ENCODE measurements at places on chromosomes 11 and 22.
A peak's percentile ranks its signal among the peaks of the same experiment; 100 is the strongest.

DNA sequence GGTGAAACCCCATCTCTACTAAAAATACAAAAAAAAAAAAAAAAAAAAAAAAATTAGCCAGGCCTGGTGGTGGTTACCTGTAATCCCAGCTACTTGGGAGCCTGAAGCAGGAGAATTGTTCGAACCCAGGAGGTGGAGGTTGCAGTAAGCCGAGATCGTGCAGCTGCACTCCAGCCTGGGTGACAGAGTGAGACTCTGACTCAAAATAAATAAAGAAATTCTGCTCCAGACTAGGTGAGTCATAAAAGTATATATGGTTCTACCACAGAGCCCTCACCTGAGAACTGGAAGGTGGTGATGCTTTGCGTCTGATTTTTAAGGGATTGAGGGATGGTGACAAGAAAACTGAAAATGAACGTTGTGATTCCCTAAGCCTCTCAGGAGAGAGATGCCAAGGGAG, 58.4 kb downstream of the NTM start:
- H3K27ac ChIP-seq = no peak overlapping the region
- no peaks in the 10 kb centered on the region for H3K36me3 ChIP-seq
- DNase-seq = no peak
- H3K4me1 ChIP-seq = no peaks in the 10 kb centered on the region
- H3K27me3 ChIP-seq = no peaks in the 10 kb centered on the region

- peaks cover 5% of the 10 kb centered on the region for H3K27me3 ChIP-seq
- H3K4me3 ChIP-seq = no peak overlapping the region
- H3K4me1 ChIP-seq = no peaks in the 10 kb centered on the region
- DNase-seq = no peak
- no peaks in the 10 kb centered on the region for H3K36me3 ChIP-seq
Measured at GRCh38 chr22:30040499-30041260, 39.6 kb upstream of the HORMAD2 start.

- H3K4me1 ChIP-seq = no peaks in the 10 kb centered on the region
- DNase-seq = no peak
- H3K4me3 ChIP-seq = no peak overlapping the region
- H3K27ac ChIP-seq = no peak overlapping the region
- no peaks in the 10 kb centered on the region for H3K36me3 ChIP-seq
Measured at GRCh38 chr22:28925916-28926315, 42.5 kb downstream of the ZNRF3 start.

DNA sequence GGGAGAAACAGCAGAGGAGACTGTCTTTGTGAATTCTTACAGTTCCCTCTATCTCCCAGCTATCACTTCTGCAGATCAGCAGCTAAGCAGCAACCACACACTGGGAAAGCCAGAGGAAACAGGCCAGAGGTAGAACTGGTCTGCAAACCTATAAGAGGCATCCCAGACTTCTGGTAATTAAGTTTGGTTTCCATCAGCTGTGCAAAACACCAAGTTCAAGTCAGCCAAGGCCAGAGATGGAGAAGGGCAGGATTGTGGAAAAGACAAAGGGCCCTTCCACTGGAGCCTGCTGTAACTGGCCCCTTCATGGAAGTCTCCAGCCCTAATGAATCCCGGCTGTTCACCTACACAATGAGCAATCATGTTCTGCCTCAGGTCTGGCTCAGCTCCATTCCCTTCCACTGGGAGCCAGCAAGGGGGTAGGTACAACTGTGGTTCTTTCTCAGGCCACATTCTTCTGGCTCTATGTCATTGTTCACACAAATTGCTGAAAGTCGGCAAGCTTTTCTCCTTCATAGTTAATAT, 4.6 kb upstream of the PAMR1 start:
- H3K36me3 ChIP-seq = no peaks in the 10 kb centered on the region
- peaks cover 8% of the 10 kb centered on the region for H3K27me3 ChIP-seq
- no peak for DNase-seq
- H3K27ac ChIP-seq = no peak overlapping the region
- H3K4me3 ChIP-seq = no peak overlapping the region
- no peaks in the 10 kb centered on the region for H3K4me1 ChIP-seq

GRCh38 chr22:39259666-39260065, 14.9 kb upstream of the PDGFB start:
- peaks cover 7% of the 10 kb centered on the region for H3K4me1 ChIP-seq
- H3K4me3 ChIP-seq = no peak overlapping the region
- no peaks in the 10 kb centered on the region for H3K36me3 ChIP-seq
- no peak overlapping the region for H3K27ac ChIP-seq

- H3K27ac ChIP-seq = no peak overlapping the region
- no peak for DNase-seq
- H3K27me3 ChIP-seq = no peaks in the 10 kb centered on the region
- no peaks in the 10 kb centered on the region for H3K4me1 ChIP-seq
- H3K36me3 ChIP-seq = no peaks in the 10 kb centered on the region
Measured at GRCh38 chr11:70064008-70064725, 13.9 kb upstream of the ANO1 start.

DNA sequence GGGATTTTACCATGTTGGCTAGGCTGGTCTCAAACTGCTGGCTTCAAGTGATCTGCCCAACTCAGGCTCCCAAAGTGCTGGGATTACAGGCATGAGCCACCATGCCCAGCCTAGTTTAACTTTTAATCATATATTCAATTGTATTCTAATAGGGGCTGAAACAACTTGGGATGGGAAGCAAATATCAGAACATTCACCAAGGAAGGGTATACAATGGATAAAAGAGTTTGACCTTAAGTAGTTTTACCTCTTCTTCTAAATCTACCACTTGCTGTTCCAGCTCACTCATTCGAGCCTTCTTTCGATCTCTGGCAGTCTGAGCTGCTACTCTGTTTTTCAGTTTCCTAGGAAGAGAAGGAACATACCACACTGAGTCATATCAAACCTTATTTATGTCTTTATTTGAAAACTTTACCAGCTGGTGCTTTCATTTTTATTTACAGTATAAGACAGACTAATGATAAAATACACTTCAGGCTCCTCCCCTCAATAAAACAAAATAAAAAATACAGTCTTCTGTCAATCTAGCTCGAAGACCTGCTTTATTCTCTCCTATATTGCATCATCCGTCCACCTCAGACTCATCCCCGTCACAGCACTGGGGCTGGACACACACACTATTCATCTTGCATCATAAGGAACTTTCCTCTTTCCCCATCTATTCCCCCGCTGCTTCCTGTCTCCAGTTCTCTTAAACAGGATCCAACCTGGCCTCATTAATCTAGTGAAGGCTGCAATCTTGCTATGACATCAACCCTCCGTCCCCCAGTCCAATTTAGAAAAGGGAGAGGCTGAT, 1.4 kb downstream of the XBP1 start:
- peaks cover 34% of the 10 kb centered on the region for H3K36me3 ChIP-seq
- peak overlapping the region; percentile 100 for H3K27ac ChIP-seq
- no peak for DNase-seq
- H3K4me1 ChIP-seq = peaks cover 54% of the 10 kb centered on the region

- H3K27me3 ChIP-seq = no peaks in the 10 kb centered on the region
- H3K4me3 ChIP-seq = no peak overlapping the region
- H3K36me3 ChIP-seq = no peaks in the 10 kb centered on the region
- H3K4me1 ChIP-seq = no peaks in the 10 kb centered on the region
- no peak for DNase-seq
Measured at GRCh38 chr22:43446916-43447315, 35.1 kb downstream of the MPPED1 start.

- no peaks in the 10 kb centered on the region for H3K27me3 ChIP-seq
- DNase-seq = no peak
- no peaks in the 10 kb centered on the region for H3K4me1 ChIP-seq
- no peak overlapping the region for H3K27ac ChIP-seq
- H3K4me3 ChIP-seq = no peak overlapping the region
Measured at GRCh38 chr11:45042560-45042959, 91.9 kb upstream of the TP53I11 start.

GRCh38 chr11:128660947-128661346, 32.9 kb upstream of the FLI1 start:
- H3K4me1 ChIP-seq = no peaks in the 10 kb centered on the region
- DNase-seq = no peak
- no peak overlapping the region for H3K27ac ChIP-seq

- peaks cover 28% of the 10 kb centered on the region for H3K27me3 ChIP-seq
- no peak overlapping the region for H3K4me3 ChIP-seq
- peaks cover 9% of the 10 kb centered on the region for H3K4me1 ChIP-seq
Measured at GRCh38 chr11:12005476-12005875, 3.0 kb downstream of the DKK3 start.

DNA sequence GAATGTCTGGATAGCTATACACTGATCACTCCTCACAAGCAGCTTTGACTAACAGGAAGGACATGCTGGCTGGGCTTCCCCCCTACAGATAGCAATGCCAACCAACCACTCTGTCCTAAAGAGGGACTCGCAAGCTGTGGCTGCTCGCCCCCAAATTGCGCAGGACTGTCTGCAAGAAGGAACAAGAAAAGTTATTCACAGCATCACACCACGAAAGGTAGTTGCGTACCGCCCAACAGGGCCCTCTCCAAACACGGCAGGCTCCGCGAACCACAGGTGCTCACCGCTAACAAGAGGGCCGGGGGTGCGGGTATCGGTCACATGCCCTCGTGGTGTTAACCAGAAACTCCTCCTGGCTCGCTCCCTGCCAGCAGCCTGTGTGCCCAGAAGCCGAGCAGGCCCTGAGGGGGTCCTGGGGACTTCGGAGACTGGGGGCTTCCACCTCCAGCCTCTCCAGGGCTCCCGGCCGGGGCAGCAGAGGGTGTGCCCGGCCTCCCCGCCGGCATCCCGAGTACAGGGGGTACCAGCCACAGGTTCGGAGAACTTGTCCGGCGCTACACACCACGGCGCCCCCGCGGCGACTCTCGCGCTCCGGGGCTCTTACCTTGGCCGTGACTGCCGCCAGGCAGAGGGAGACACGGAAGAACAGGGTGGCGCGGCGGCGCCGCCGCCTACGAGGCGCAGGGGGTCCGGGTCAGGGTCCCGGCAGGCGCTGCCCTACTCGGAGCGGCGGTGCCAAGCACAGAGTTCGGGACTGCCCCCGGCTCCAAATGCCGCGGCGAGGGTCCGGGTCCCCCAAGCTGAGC, 682 bp downstream of the LARGE1 start:
- no peak overlapping the region for H3K4me3 ChIP-seq
- H3K27me3 ChIP-seq = peaks cover 6% of the 10 kb centered on the region
- DNase-seq = no peak
- no peak overlapping the region for H3K27ac ChIP-seq

DNA sequence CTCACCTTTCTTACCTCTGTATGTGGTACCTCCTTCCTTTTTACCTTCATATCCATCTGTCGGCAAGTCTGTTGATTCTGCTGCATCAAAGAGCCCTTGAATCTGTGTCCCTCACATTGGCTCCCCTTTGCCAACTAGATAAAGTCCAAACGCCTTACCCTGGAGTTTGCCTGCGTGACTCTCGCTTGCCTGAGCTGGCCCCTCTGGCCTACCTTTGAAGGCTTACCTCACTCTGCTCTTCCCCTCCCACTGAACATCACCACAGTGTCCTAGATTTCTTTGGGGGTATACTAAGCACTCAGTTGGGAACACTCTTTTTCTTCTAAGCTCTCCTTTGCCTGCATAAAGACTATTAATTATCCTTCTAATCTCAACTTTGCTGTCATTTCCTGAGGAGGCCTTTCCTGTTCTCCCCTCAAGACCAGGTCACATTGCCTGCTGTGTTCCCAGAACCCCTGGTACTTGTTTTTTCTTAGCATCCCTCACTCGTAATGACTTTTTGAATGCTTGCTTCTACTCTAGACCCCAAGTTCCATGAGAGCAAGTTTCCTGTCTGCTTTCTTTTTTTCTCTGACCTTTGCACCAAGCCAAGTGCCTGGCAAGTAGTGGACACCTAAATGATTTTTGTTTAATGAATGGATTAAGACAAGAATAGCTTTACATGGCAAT, 67.8 kb upstream of the ADORA2A start:
- no peaks in the 10 kb centered on the region for H3K4me1 ChIP-seq
- H3K4me3 ChIP-seq = no peak overlapping the region
- H3K36me3 ChIP-seq = peaks cover 9% of the 10 kb centered on the region

DNA sequence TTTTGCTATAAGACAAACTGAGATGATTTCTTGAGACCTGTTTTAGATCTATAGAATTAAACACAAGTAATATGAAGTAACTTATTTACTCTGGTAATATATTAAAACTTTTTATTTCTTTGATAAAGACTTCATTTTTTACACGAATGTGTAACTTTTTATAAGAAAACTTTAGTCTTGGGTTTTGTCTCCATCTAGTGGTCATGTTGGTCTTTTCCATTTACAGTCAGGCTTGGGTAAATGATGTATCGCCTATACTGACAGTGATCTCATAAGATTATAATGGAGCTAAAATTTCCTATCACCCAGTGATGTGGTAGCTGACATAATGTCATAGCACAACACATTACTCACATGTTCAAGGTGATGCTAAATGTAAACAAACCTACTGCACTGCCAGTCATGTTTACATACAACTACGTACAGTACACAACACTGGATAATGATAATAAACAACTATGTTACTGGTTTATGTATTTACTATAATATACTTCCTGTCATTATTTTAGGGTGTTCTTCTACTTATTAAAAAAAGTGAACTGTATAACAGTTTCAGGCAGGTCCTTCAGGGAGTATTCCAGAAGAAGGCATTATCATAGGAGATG, 7.5 kb upstream of the C11orf97 start:
- no peak for DNase-seq
- H3K27me3 ChIP-seq = no peaks in the 10 kb centered on the region
- H3K4me1 ChIP-seq = no peaks in the 10 kb centered on the region
- H3K27ac ChIP-seq = no peak overlapping the region

- H3K4me1 ChIP-seq = peaks cover 24% of the 10 kb centered on the region
- peak within 1 kb of the TSS; percentile 76 for H3K27ac ChIP-seq
- H3K36me3 ChIP-seq = no peaks in the 10 kb centered on the region
Measured at GRCh38 chr11:65872586-65873317, at the start of gene EFEMP2. EFEMP2 (minus strand) TSS chr11:65872800; CDS start chr11:65872354, 446 bp downstream.

DNA sequence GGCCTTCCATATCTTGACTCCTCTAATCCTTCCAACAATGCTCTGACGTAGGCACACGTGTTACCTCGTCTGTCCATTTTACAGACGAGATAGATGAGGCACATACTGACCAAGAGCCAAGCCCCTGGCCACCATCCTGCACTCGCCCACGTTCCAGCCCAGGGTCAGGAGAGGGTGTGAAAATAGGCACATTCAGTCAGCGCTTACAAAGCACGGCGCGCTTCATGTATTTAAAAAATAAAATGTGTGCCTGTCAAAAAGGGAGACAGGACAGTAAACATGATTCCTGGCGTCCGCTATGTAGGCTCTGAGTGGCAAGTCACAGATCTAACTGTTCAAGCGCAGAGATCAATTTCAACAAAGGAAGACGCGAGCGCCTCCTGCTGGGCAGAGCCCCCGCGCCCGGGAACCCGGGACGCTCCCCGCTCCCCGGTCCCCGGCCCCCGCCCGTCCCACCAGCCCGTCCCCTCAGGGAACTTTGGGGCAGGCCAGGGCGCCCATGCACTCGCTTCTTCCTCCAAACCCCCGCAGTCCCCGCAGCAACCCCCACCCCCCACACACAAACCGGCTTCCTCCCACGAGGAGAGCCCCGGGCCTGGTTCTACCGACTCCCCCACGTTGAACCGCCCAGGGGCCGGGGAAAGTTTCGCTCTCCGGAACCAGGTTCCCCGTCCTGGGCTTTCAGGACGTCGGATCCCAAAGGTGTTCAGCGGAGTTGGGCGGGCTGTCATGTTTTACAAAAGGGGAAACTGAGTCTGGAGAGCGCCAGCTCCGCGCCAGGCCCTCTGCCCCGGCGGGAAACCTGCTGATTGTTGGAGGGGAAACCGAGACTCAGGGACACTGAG, 10.4 kb upstream of the C1QTNF6 start:
- H3K27ac ChIP-seq = peak overlapping the region; percentile 84
- peak; percentile 81 for DNase-seq
- H3K4me1 ChIP-seq = peaks cover 49% of the 10 kb centered on the region
- peak overlapping the region; percentile 82 for H3K4me3 ChIP-seq
- H3K27me3 ChIP-seq = no peaks in the 10 kb centered on the region
- H3K36me3 ChIP-seq = no peaks in the 10 kb centered on the region
